NCI-H524 treated with DMSO at 0.1 percent for 48 hours (cell line): ENCODE measurements at places on chromosomes 2 and 18.

DNA sequence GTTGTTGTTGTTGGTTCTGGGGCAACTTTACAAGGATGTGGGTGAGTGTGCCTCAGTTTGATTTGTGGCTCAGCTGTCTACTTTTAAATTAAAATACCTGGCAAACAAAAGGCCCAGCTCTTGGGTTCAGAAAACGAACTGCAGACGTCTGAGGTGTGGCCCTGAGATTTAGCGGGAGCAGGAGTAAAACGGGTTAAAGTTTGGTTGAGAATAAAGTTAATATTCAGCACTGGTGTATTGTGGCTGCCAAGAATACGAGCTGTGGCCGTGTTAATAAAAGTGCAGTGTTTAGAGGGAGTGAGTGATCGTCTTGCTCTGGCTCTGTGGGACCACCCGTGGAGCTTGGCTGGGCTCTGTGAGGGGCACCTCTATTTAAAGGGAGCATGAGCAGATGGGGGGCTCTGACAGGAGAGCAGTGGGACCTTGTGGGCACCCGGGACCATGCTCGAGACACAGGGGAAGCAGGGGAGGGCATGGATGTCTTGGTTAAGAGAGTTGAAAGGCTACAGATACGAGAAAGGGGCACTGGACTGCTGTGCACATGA, 80.3 kb downstream of the VAPA start:
- DNase-seq: no peak

DNA sequence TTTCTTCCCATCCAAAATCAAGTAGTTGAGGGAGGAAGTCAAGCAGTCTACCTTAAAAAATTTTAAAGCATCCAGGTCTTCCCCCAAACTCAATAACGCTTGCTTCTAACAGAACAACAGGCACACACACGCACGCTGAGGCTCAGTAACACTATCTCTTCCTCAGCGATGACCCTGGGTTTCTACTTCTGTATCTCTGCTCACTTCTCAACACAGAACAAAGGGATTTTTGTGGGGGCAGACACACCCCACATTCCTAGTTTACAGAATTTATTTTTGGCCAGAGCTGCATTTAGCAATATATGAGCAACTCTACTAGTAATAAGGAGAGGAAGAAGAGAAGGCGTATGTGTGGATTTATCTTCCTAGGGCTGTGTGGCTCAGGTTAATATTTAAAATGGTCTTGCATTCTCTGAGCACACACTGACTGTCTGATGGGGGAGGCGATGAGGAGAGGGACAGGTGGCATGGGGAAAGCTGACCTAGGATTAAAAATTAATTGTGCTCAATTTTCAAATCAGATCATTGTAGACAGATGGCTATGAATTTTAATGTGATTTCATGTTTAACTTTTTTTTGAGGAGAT, 71.3 kb upstream of the PPM1B start:
- DNase-seq: peak; percentile 99

- no peak for DNase-seq
Observed at GRCh38 chr18:59985289-59985688, 85.5 kb downstream of the PMAIP1 start.

DNA sequence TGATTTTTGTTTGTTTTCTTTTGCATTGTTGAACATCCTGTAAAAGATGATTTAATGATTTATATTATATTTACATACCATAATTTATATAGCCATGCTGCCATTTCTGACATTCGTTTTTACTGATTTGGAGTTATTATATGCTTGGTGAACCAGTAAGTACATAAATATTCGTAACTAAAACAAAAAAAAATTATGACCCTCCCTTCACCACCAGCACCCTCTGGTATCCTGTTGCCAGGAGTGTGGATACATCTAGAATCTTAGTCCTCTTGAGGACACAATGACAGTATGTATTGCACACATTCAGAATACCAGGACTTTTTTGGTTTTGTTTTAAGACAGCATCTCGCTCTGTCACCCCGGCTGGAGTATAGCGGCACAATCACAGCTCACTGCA, 43.9 kb upstream of the B3GNT7 start:
- no peak for DNase-seq

GRCh38 chr2:1849450-1849849, 105.1 kb upstream of the PXDN start:
- no peak for DNase-seq

- no peak for DNase-seq
Observed at GRCh38 chr2:186853951-186854350, 5.0 kb upstream of the ZSWIM2 start.

GRCh38 chr2:177271981-177272666, 7.6 kb upstream of the NFE2L2 start:
- no peak for DNase-seq

DNA sequence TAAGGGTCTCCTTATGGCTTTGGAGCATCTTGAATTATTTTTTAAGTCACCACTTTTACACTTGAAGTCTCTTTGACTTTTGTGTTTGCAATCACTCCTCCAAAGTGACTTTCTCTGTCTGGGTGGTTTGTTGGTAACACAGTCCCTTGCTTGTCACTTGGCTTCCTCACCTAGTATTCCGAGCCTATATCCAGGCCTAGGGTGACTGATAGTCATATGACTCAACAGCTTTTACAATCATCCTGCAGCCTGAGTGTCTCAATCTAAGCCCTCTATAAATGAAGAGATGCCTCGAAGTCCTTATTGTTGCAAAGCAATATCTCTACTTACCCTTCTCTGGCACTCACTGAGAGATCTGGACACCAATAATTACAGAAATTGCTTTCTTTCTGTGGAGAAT, 53.9 kb upstream of the SETBP1 start:
- DNase-seq: no peak

DNA sequence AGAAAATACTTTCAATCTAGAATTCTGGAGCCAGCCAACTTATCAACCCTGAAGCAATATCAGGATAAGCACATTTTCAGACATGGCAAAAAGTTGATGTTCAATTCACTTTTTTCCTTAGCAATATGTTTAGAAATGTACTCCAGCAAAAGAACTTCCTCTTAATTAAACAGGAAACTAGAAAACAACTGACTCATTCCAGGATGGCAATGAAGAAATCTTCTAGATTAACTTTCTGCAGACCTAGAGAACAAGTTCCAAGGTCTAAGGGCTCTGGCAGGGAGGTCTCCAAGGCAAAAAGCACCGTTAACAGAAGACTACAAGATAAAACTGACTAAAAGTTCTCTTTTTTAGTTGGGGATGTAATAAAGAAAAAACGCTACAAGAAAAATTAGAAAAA, 69.2 kb upstream of the VWC2L start:
- DNase-seq: no peak

DNA sequence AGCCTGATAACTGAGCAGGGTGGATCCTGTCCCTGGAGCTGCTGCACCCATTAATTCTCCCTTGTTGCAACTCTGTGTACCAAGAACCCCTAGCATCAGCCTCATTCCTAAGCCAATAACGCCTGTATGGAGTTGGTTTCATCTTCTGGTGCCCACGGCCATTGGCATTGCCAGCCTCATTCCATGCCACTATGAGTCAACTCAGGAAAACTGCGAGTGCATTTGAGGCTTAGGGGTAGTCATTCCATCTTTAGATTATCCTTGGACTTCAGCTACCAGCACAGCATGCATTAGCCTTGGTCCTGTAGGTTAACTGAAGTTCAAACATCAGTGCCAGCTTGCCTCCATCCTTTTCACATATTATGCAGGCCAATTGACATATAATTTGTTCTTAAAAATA, 1.4 kb upstream of the TRIM54 start:
- no peak for DNase-seq

- DNase-seq: peak; percentile 77
Observed at GRCh38 chr2:205721057-205721449, 38.8 kb downstream of the NRP2 start.

DNA sequence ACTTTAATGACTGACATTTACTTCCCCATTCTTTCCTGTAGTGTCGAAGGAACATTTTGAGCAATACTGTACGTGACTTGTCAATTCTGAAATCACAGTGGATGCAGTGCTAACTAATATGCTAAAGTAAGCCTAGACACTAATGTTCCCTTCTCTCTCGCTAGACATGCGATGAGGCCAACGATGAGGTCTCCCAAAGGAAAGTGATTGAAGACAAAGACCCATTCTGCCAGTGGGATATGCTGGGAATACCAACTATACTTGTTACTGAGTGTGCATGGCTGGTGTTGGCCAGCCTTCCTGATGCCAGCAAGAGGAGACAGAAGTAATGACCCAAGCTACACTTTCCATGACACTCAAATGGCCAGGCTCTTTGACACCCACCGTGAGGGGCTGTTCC, 2.5 kb upstream of the SERPINE2 start:
- DNase-seq: no peak

DNA sequence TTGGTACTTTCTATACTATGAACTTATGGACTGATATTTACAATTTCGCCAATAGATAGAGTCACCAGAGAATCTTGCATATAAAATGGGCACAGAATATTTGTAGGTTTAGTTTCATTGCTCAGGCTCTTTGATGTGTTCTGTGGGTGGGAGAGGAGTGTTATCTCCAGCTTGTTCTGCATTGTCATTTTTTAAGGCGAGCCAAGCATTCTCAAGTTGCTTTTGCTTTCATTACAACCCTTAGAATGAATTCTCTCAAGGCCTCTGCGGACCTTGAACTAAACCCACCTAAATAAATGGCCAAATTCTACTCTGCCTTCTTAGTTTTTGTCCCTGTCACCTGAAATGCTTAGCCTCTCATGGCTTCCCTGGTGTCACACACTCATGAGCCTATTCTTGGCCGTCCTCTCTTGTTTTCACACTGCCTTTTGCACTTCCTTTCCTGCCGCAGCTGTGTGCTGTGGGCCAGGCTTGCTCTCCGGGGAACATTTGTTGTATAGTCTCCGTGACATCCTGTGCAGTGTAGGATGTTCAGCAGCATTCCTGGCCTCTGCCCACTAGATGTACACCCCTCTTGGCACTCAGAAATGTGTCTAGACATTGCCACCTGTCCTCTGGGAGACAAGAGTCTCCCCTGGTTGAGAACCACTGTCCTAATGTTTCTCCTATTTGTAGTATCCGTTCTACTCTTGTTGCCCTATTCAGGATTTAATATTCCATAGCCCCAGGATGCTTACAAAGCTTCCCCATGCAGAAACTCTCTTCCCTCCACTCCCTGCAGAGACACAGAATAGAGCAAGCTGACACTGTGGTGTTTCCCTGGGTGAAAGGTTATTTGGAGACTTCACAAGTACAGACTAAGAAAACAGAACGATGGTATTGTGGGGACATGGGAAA, 255.6 kb downstream of the PTPRM start:
- DNase-seq: no peak
